ENCODE measurements at places on chromosomes 4 and X.

DNA sequence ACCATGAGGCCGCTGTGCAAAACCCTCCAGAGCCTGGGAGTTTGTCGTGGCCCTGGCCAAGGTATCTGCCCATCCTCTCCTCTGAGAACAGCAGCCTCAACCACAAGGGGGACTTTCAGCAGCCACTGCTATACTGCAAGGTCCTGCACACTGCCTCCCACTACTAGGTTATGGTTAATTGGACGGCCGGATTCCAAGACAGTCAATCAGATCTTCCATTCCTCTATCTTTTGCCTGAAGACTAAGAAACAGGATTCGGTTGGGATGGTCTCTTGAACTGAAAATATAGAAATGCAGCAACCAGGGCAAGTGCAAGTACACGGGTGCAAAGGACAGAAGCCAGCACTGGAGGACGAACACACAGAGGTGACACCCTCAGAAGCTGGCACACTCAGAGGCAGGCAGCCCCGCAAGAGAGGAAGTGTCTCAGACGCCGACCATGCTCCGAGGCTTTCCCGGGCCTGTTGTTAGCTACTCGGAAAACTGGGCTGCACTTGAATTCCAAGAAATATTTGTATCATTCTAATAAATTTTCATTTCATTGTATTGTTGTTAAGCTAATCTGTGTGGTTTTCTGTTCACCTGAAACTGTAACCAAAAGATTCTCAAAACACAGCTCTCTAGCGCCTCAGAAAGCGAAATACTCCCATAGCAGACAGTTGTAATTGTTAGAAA lies 63.3 kb downstream of the AFAP1 start:
- DNase-seq: peak; percentile 63

GRCh38 chr4:168734703-168735678 lies 238.1 kb downstream of the PALLD start:
- no peak for DNase-seq

DNA sequence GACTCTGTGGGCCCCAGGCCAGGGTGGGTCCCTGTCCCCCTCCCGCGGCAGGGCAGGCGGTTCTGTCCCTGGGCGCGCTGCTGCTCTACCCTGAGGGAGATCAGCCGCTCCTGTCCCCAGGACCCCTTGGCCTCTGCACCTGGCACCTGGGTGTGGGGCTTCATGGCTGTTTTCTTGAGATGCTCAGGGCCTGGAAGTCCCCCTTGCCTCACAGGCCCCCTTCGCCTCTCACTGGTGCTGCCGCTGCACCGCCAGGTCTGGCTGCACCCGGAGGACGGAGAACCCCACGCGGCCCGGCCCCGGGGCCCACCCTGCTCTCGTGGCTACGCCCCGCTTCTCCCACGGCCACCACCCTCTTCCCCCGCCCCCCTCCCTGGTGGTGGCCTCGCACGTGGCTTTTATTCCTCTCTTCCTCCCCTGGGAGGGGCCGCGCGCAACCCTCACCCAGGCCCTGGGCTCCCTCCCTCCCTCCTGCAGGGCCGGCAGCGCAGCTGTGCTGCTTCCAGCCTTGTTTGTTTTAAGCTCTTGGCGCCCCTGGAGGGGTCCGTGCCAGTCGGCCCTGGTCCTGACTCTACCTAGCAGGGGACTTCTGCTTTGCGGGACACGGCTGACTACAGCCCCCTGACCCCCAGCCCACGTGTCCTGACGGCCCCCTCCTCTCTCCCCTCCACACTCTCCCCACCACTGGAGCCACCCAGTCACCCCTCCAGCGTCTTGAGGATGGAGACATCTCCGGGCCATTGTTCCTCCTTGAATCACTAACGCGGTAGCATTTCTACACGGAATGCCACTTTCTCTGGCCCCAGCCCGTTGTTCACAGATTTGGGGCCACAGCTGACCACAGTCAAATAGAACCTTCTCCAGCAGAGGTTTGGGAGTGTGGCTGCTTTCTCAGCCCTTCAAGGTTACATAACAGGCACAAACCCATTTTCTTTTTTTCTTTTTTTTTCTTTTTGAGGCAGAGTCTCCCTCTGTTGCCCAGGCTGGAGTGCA lies 20.6 kb upstream of the CLDN24 start:
- DNase-seq: no peak

DNA sequence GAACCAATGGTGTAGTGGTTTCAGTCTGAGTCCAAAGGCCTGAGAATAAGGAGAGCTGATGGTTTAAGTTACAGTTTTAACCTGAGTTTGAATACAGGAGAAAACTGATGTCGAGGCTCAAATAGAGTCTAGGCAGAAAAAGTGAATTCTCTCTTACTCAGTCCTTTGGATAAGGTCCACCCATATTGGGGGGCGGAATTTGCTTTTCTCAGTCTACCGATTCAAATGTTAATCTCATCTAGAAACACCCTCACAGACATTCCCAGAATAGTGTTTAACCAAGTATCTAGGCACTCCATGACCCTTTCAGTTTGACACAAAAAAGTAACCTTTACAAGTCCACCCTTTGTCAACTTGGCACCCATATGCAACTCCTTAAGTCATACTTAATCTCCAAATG lies 216.0 kb downstream of the GRID2 start:
- DNase-seq: no peak

DNA sequence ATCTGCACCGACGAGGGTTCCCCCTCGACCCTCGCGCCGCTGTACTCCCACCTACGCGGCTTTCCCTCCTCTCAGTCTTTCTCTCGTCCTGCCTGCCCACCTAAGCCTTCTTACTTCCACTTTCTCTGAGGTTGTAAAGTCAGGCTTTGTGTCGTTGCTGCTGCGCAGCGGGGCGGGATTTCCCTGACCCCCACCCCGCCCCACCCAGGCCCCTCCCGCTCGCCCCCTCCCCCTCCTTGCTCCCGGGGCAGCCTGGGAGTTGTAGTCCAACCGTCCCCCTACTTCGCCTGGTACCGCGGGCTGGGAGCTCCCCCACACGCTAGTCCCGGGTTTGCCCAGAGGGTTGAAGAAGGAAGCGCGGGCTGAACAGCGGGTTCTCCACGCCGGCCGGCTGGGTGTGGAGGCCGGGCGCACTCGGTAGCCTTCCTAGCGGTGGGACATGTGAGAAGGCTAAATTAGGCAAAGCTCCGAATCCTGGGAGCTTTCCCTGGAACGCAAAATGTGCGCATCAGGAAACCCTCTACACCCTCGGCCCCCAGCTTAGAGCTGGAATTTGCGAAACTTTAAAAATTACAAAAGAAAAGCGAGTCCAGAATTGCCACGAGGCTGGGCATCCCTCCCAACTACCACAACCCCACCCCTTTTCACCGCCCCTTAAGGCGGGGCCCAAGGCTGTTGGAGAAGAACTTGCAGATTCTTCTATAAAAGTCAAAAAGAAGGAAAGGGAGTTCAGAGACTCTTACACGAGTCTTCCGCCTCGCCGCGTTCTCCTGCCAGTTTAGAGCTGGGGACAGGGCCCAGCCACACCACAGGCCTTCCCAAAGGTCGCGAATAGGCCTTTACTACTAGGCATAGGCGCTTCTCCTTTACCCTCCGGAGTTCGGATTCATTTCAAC lies at the start of gene ATP11C:
Gene ATP11C (minus strand): TSS at position 153 of the 896 bp plus-strand sequence. CDS start 1,011 bp downstream, outside the sequence.
- peak; percentile 51 for DNase-seq

DNA sequence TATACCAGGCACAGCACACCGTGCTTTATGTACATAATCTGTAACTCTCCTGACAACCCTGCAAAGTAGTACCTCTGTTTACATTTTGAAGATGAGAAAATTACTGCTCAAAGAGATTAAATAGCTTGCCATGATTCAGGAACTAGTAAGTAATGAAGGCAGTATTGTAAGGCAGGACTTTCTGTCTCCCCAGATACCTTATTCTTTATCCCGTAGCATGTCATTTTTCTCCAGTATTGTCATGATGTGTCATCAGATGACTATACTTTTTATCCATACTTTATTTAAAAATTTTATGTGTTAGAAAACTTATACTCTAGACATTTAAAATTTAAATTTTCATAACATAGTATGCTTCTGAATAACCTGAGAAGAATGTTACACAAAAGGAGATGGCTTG lies 188.3 kb upstream of the NUDT6 start:
- DNase-seq: no peak

DNA sequence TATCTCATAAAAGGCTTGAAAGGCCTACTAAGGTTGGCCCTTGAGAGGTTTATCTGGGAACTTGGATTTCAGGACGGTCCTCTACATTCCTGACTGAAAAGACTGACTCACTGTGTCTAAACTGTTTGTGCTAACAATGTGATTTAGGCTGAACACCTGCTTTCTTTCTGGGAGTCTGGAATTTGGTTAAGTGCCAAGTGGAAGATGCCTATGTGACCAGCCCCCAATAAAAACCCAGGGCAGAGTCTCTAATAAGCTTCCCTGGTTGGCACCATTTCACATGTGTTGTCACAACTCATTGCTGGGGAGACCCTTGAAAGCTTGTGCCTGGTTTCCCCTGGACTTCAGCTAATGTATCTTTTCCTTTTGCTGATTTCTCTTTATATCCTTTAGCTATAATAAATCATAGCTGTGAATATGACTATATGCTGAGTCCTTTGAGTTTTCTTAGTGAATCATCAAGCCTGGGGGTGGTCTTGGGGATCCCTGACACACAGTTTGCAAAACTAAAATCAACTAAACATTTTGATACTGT lies 55.1 kb downstream of the GPR82 start:
- DNase-seq: peak; percentile 16

DNA sequence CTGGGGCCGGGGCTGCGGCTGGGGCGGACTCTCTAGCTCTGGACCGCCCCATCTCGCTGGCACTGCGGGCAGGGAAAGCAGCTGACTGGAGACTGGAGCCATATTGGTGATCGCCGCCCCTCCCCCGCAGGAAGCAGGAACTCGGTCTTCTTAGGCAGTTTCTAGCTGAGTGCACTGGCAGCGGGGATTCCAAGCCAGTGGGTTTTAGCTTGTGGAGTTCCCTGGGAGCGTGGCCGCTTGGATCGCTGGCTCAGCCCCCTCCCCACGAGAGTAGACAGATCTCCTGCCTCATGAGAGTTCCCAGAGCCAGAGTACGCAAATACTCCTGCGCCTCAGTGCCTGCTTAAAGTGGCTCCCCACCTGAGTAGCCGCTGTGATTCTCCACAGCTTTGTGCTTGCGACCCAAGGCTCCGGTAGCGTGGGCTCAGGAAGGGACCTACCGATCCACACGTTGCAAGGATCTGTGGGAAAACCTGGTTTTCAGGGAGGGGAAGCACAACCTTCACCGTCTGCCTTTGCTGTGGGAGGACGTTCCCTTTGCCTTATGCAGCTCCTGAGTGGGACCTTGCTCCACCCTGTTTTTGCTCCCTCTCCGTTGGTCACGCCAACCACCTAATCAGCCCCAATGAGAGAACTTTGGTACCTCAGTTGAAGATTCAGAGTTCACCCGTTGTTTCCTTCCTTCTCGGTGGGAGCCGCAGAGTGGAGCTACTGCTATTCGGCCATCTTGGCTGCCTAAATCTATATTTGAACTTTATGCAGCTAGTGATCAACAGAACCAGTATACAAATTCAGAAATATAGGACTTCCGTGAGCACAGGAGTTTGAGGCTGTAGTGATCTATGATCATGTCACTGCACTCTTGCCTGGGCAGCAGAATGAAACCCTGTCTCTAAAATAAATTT lies 803.9 kb upstream of the PCDH10 start:
- DNase-seq: no peak

- DNase-seq: no peak
These were observed 12.4 kb downstream of the ZFP92 start for GRCh38 chrX:153423652-153424051.

GRCh38 chr4:85675076-85676049 lies 200.4 kb downstream of the ARHGAP24 start:
- no peak for DNase-seq

DNA sequence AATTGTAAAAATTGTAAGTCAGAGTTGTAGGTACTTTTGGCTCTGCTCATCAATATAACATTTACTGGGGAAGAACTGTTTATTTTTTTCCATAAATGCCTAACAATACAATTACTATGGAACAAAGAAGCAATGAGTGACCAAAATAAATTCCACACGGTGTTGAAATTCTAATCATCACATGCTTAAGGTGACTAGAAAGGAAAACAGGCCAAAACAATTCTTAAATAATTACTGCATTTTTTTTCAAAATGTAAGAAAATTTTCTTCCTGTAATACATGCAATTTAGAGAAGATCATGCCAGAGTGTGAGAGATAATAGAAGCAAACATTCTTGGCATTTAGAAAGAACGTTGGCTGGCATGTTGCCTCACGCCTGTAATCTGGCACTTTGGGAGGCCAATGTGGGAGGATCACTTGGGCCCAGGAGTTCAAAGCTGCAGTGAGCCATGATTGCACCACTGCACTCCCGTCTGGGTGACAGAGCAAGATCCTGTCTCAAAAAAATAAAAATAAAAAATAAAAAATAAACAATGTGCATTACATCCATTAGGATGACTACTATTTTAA lies 22.5 kb downstream of the C4orf46 start:
- DNase-seq: no peak

- peak; percentile 53 for DNase-seq
These were observed at the start of gene UCHL1 for GRCh38 chr4:41256740-41257256. Gene UCHL1 (plus strand): TSS chr4:41256928. CDS start chr4:41256977, 49 bp downstream.

DNA sequence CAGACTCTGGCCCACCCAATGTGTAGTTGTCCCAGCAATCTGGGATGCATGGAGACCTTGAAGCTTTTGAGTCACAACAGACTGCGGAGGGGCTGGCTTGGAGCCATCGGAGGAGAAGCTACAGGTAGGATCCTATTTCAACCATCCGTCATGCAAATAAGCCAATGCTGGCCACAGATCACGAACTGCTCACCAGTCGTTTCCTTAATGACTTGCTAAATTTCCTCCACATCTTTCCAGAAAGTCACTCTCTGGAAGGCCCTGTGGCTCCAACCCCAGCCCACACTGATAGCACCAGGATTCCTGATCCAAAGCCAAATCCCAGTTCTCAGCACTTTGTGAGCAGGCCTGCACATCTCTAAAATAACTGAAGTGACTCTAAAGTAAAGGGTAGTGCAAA lies 321.3 kb downstream of the RAB28 start:
- DNase-seq: no peak

- no peak for DNase-seq
These were observed 9.6 kb downstream of the GTPBP6 start for GRCh38 chrX:308821-309520.

DNA sequence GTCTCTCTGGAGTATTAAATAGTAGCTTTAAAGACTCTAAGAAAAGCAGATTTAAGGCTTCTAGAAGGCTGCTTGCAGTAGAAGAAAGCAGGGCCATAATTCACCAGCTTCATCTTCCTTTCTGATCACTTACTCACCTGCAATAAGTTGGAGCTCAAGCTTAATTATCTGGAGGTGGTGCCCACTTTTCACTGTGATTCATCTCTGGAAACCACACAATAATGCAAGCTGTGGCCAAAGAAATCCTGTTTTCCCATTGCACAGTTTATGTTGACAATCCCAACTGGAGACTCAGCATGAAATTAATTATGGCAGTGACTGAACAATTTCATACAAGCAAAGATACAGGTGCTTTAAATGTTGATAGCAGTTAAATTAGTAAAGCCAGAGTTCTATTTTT lies 14.7 kb downstream of the CWH43 start:
- DNase-seq: no peak

DNA sequence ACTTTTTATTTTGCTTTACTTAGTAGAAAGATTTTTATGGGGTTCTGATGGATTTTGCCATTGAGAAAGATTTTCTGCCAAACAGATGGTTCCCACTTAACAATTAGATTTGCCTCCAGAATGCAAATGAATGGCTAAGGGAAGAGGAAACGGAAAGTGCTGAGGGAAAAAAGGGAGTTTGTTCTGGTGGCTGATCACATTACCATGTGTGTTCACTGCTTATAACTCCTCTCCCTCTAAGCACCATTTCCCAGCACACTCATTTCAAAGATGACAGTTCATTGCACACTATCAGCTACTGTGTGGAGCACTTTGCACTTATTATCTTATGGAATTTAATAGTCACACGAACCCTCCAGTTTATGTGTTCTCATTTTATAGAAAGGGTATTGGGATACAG lies 68.0 kb upstream of the GRID2 start:
- DNase-seq: no peak

GRCh38 chr4:153520801-153521329 lies 54.7 kb downstream of the TMEM131L start:
- DNase-seq: no peak
